ENCODE measurements at places on chromosomes 13 and 19.

DNA sequence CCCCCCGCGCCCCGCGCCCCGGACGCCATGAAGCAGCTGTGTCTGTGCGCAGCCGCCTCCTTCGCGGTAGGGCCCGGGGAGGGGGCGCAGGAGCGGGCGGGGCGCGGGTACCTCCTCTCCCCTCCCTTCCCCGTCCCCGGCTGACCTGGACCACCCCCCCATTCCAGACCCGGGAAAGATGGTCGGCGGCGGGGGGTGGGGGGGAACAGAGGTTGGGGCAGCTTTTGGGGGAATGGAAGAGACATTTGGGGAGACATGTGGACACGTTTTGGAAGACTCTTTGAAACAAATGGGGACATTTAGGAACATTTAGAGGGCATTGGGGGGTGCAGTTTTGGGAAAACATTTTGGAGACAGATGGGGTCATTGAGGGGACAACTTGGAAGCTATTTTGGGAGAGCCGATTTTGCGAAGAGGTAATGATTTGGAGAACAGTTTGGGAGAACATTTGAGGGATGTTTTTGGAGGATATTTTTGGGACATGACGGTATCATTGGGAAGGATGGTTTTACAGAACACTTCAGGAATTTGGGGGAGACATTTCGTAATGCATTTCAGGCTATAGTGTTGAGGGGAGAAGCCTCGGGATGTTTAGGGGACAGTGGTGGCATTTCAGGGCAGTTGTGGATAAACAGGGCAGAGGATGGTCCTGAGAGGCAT lies 16.1 kb downstream of the ANKRD24 start:
- no peak for DNase-seq

DNA sequence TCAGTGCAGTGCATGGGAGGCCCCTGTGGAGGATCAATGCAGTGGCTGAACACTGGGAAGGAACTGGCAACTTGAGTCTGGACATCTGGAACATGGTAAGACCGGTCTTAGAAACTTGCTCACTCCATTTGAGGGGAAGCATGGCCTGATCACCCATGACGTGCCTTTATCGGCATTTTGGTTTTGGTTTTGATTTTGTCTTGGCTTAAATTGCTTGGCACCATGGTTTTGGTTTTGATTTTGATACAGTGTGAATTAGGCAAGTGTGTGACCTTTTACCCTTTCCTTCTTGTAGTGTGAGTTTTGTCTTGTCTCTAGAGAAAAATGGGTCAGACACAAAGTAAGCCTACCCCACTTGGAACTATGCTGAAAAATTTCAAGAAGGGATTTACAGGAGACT lies 77.3 kb downstream of the ZNF486 start:
- no peak for DNase-seq

- DNase-seq = no peak
Observed at GRCh38 chr19:4744451-4745174, 21.0 kb upstream of the DPP9 start.

GRCh38 chr19:15393963-15394362 lies 14.4 kb upstream of the AKAP8 start:
- no peak for DNase-seq

DNA sequence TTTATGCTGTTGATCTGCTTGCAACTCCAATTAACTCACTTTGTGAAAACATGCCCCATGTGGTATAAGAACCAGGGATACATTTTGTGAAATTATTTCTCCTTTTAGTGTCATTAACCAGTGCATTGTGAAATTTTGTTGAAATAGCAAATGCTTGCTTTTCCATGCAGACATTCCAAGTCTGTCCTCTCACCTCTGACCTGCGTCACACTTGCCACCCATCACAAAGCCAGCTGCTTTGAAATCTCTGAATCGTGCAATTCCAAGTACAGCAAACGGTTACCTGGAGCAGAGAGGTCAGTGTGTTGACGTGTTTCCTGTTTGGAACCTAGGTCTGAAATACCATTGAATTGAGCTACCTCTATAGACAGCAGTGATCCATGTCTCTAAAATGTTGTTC lies 4.9 kb upstream of the SLC25A15 start:
- DNase-seq = no peak

DNA sequence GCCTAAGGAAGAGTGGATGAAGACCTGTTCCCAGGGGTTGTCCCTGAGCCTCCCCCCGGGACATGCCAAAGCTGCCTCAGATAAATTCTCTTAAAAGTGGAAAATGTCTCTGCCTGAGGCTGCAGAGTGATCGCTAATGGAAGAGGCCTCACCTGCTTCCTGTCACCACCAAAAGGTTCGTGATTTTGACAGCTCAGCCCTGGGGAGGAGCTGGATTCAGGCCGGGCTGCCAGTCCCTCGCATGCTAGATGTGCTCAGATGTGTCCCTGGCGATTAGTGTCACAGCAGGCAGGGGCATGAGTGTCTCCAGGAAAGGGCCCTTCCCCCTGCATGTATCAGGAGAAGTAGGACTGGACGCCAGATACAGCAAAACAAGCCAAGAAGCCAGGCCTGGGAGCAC lies 626.5 kb downstream of the UQCRFS1 start:
- no peak for DNase-seq

DNA sequence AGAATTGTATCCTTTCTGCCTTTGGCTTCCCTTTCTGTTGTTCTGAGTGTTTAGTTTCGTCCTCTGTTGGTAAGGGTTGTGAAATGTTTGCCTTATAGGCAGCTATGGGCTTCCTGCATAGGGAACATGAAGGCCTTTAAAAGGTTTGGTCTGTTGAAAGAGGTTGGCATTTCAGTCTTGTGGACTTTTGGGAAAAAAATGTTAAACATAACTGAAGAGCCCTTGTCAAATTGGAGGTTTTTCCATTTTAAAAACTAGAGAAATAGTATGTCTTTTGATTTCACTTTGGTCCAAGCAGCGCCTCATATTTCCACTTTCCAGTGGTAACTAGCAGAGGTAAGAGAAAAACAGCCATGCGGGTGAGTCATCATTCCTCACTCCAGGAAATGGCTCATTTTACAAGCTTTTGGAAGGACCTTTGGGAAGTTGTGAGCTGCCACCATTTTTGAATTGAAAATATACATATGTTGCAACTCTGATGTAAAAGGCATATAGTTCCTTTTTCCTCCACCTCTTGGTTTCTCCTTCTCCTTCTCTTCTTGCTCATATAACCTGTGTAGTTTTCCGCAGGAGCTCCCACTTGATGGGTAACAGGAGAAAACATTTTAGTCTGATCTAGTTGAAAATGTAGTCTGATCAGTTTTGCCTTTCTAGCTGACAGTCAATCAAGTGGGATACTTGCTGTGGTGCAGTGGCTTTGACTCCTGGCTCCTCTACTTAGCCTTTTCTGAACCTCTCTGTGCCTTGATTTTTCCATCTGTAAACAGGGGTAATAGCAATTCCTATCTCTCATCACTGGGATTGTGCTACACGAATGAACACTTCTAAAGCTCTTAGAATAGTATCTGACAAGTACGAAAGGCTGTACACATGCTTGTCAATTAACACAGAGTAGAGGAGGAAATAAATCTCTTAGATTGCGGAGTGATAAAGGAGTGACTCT lies 23.0 kb downstream of the GPC6 start:
- no peak for DNase-seq

DNA sequence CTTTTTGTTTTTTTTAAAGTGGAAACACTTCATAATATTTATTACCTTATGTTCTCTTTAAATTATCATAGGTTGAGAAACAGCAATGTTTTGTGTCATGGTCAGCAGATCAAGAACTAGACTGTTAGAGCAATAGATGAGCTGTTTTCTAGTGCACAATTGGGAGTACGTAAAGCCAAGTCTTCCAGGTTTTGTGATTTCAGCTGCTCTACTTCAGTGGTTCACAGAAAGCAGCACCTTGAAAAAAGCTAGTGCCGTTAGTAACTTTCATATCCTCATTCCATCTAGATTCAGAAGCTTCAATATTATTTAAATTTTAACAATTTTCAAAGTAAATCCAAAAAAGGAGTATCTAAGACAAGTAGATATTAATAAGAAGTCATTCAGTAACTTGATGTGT lies 1.9 kb downstream of the GPR18 start:
- no peak for DNase-seq

DNA sequence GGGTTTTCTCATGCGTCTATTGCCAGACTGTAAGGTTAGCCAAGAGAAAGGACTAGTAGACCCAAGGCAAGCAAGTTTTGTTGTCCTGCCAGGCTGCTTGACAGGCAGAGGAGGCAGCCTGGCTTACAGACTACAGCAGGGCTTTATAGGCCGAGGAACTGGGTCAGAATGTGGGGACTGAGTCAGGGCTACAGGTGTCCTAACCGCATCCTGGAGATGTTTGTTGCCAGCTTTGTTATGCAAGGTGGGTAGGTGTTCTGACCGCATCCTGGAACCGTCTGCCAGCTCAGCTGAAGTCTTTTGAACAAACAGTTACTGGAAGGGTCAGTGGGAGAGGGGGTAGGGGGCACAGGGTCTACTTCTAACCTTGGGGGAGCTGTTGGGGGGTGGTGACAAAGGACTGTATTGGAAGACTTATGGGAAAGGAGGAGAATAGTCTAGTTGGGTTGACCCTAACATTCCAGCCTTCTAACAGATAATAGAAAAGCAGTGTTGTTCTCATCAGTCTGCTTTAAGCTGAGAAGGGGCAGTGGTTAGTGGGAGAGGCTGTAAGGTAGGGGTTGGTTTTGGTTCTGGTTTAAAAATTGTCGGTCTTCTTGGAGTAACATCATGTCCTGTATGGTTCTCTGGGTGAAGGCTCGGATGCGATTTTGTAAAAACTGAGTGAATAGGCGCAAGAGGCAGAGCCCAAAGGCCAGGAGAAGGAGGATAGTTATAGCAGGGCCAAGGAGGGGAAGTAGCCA lies 913.8 kb upstream of the SLITRK5 start:
- no peak for DNase-seq

DNA sequence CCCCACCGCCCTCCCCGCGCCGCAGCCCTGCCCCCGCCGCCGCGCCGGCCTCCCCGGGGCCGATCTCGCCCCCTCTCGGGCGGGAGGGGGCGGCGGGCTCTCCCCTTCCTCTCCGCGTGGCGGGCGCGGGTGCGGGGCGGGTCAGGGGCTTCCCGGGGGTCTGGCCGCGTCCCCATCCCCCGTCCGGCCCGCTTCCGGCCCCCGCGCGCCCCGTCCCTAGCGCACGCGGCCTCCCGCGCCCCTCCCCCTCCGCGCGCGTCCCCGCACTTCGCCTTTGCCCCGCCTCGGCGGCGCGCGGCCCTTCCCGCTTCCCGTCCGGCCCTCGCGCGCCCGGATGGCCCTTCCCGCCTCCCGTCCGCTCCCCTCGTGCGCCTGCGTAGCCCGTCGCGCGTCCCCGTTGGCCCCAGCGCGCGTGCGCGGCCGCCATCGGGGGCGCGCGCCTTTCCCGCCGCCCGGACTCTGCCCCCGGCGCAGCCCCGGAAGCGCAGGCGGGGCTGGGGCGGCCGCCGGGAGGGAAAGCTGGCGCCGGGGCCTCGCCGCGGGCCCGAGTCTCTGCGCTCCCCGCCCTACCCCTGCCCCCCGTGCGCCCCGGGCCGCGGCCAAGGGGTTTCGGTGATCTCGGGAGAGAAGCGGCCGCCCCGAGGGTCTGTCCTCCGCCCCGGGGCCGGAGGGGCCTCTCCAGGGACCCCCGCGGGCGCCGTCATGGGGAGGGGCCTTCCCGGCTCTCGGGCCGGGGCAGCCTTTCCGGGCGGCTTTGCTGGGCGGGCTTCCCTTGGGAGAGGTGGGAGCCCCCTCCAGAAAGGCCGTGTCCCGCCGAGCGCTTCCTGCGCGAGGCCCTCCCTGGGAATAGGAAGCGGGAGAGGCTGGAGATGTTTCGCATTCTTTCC lies 519 bp downstream of the PTBP1 start:
- DNase-seq = peak; percentile 57

DNA sequence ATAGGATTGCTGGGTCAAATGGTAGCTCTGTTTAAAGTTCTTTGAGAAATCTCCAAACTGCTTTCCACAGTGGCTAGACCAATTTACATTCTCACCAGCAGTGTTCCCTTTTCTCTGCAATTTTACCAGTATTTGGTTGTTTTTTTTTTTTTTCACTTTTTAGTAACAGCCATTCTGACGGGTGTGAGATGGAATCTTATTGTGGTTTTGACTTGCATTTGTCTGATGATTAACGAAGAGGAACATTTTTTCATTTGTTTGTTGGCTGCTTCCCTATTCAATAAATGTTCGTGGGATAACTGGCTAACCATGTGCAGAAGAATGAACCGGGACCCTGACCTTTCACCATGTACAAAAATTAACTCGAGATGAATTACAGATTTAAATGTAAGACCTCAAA lies 31.2 kb downstream of the CYP4F2 start:
- no peak for DNase-seq

- DNase-seq = no peak
Observed at GRCh38 chr13:97658556-97658955, 224.6 kb downstream of the RAP2A start.

DNA sequence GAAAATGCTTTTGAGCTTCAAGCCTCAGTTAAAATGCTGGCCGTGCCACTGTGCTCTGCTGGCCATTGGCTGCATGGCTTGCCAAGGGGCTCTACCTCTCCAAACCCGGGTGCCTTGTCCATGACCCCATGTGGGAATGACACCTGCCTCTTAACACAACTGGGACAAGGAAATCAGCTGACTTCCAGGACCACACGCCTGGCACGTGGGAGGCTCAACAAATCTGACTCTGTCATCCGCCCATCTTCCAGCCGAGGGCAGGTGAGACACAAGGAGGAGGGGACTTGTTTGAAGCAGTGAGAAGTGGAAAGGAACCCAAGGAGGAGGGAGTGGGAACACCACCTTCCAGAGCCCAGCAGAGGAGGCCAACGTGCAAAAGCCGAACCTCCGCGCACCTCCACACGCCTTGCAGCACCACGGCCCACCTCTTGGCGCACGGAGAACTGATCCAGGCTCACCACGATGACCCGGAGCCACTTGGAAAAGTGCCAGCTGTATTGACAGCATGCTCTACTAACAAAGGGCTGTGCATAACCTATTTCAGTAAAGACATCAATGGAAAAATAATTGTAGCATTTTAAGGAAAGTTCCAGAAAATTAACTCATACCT lies 38.3 kb downstream of the COL4A1 start:
- DNase-seq = no peak

GRCh38 chr13:69903081-69903480 lies 204.5 kb upstream of the ATXN8OS start:
- no peak for DNase-seq

DNA sequence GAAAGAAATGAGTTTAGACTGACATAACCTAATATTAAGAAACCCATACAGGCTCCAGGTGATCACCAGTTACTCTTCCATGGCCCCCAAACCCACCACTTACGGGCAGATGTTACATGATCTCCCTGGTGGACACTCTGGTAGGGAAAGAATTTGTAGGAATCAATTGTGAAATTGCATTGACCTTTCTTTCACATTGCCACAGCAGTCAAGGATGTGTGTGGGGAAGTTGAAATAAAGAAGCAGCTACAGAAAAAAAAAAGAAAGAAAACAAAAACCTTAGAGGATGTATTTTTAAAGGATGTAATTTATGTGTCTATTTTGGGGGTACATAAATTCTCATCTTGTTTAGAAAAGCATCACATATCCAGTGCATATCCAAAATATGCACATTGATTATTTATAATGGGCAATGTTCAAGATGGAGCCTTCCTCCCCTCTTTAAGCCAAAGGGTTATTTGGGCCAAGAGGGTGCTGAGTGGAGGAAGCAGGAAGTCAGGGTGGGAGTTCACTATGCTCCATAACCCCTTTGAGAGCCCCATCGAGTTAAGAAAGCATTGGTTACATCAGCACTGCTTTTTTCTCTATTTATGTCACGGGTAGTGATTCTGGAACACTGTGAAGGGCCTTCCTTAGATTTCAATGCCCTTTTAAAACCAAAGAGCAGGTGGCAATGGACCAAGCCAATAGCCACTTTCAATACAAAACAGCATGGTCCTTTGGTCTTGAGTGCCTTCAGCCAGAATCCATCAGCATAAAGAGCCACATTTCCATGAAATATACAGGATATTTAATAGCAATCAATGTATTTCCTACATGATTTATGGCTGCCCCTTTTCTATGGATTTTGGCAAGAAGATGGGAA lies 169.6 kb downstream of the LACC1 start:
- no peak for DNase-seq

All from stimulated activated CD8-positive, alpha-beta memory T cell treated with anti-CD3 and anti-CD28 coated beads, Interleukin-15, amount 100 ng/mL, for 1 hour (primary cell).